ENCODE measurements at places on chromosomes 2 and 18.

GRCh38 chr2:63050334-63051041 is at the start of gene OTX1:
TSS of gene OTX1 (plus strand) at chr2:63050830. CDS start at chr2:63052991, 2,161 bp downstream.
- DNase-seq = no peak

GRCh38 chr18:57543560-57543959 is 42.9 kb downstream of the FECH start:
- no peak for DNase-seq

- DNase-seq = no peak
Observed at GRCh38 chr18:1797235-1797634, 774.1 kb downstream of the METTL4 start.

- DNase-seq = no peak
Observed at GRCh38 chr2:54845514-54845913, 122.1 kb downstream of the EML6 start.

DNA sequence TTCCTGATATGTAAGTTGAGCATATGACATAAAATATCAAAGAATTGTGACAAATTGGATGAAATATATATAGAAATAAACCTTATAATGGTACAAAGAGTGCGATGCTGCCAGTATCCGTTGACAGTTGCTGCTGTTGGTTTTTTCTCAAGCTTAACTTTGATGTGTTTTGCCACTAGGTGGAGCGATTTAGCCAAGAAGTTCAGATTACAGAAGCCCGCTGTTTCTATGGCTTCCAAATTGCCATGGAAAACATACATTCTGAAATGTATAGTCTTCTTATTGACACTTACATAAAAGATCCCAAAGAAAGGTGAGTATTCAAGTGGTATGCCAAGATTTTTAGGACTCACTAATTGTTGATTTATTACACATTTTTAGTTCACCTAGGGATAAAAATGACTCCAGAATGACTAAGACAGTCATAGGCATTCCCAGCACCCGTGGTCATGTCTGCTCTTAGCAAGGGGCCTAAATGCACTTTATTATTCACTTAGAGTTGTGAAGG is 2.1 kb downstream of the RRM2 start:
- peak; percentile 64 for DNase-seq

DNA sequence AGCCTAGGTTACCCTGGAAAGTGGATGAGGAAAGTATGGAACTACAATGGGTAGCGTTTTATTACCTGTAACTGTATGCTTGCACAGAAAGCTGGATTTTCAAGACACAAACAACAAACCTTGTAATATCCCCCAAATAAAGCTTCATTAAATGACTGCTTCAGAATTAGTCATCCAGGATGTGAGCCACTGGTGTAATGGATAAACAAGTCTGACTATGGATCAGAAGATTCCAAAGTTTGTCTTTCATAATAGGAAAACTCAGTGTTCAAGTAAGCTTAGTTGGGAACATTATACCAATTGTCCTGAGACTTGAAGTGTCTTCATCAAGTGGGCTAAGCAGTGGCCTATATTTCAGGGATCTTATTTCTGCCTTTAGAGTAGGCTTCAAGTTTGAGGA is 518.8 kb downstream of the LRP1B start:
- no peak for DNase-seq

DNA sequence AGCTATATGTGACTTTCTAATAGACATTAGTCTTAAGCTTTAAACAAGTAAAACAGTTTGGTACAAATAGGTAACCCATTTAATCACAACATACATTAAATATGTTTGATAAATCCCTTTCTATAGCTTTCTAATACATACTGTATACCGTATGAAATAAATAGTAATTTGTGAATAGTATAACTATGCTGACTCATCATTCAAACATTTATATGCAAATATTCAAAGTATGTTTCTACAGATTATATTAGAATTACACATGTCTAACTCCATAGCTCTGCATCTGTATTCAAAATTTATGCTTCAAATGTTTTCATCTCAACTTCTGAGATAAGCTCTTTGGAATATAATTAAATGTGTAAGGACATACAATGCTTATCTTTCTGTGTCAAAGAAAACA is 142.7 kb upstream of the ZNF804A start:
- no peak for DNase-seq

DNA sequence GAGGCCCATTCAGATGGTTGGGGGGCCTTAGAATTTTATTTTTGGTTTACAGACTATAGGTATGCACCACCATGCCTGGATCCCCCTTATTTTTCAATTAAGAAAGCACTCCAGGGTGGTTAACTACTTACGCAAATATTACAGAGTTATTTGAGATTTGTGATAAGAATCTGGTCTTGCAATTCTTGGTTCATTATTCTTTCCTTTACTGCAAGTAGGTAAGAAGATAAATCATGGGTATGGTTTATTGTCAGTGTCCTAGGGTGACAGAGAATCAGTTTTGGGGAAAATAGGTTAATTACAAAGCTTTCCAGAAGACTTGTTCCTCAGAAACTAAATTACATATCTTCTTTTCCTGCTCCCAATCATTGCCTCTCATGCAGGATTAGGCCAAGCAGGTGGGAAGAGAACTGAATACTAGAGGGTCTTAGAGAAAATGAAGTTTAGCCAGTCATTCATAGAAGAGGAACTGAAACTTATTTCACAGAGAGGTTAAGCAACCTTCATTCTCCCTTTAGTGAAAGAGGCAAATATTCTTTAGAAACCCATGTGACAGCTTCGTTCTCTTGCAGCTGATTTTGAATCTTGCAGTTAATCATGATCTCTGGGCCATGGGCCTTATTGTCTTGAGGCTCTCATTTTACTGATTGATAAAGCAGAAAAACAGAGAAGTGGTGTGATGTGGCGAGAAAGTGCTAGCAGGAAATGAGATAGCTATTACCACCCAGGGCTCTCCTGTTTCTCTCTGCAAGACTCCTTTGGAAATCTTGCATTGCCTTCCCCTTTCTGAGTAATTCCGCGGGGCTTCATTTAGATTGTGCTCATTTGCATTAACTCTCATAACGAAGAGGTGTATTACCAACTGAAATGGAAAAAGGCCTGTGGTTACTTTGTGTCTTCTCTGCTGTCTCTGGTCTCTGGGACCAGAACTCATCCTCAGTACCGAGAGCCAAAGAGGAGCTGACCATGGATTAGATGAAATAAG is 44.8 kb upstream of the ARHGAP25 start:
- no peak for DNase-seq

- DNase-seq = no peak
Observed at GRCh38 chr2:20649576-20649975, 1.3 kb downstream of the HS1BP3 start.

- no peak for DNase-seq
Observed at GRCh38 chr2:40363231-40363630, 88.7 kb downstream of the SLC8A1 start.

Data from urinary bladder (tissue), 4 donors.